ENCODE measurements at places on chromosomes 11 and 22. TPM values are rescaled to one million over a fixed set of nuclear protein-coding genes. Genes with fewer than 3 reads are reported as not detected.

The FOLR1 gene
- total RNA-seq = not detected

The TANGO2 gene
- total RNA-seq = 40.1 TPM

The RAB39A gene
- total RNA-seq = 0.13 TPM

The POU2AF3 gene
- not detected for total RNA-seq

The CAPN5 gene
- total RNA-seq = 3.5 TPM

The SLC22A25 gene
- total RNA-seq = not detected

The TRIM6 gene
- total RNA-seq = 3.9 TPM

The OR56A1 gene
- not detected for total RNA-seq

The CARNS1 gene
- 0.13 TPM for total RNA-seq

The ENTHD1 gene
- not detected for total RNA-seq

The PANX3 gene
- not detected for total RNA-seq

DNA sequence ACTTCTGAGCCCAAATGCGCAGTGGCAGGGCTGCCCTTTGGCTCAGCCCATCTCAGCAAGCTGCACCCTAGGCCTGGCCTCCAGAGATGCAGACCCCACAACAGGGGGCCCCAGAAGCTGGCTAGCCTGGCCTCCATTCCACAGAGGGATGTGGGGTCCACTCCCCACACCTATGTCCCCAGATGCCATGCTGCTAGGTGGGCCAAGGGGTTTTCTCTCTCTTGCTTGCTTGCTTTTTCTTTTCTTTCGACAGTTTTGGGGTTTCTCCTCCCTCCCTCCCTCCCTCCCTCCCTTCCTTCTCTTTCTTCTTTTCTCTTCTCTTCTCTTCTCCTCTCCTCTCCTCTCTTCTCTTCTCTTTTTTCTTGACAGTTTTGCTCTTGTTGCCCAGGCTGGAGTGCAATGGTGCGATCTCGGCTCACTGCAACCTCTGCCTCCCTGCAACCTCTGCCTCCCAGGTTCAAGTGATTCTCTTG, 9.6 kb downstream of the SCARF2 start:
- DNase-seq = no peak

DNA sequence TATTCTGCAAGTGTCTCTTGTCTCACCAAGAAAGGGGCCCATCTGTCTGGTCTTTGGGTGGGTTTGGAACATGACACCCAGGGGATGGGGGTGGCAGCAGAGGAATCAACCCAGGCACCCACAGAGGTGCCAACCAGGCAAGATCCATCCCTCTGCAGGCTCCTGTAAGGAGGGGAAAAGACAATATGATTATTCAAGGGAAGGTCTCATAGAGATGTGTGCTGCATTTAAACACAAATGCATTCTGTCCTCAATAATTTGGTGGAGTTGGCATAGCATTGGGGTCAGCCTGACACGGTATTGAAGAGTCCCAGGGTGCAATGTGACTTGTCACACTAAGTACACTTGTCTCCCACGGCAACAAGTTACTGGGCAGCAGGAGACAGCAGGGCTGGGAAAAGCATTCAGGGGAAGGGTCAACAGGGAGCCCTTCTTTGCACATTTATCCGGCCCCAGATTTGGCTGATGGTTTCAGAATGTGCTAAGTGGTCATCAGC, 33.1 kb upstream of the SPON1 start:
- DNase-seq = no peak

GRCh38 chr11:46676436-46677158, 23.8 kb downstream of the ARHGAP1 start:
- no peak for DNase-seq

DNA sequence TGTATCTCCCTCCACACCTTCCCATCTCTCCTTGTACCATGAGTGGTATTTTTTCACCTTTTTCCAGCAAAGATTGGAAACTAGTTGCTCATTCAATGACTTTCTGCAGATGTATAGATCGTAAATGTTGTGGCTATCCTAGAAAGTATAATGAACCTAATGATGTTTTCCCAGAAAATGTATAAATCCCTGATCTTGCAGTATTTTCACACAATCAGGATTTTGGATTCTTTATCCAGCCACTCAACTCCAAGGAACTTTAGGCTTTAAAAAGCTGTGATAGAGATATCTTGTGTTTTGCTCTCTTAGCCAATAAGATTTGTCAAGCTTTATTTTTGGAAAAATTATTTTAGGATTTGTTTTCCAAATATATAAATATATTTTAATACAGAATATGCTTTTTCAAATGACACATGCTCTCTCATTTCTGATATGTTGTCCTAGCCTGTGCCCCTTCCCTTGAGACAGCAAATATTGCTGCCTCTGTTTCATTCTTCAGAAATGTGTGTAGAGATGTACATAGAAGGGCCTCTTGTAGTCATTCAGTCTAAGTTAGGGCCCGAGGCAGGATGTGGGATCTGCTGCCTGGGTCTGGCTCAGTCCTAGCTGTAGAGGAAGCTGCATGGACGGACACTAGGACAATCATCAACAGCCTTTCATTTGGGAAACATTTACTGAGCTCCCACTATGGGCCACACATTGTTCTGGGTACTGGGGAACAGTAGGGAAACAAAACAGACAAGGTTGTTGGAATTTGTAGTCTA, 62.4 kb downstream of the NAV2 start:
- no peak for DNase-seq

DNA sequence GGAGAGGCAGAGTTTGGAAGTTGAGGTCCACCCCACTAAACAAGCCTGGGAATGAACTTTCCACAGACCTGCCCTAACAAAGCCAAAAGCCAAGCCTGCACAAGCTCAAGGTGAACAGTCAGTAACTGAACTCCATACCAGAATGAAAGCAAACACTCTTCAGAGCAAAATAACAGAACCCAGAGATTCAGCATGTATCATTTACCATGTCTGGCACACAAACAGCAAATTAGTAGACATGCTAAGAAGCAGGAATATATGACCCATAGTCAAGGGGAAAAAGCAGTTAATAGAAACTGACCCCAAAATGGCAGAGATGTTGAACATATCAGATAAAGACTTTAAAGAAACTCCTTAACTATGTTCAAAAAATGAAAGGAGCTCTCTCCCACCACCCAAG, 31.3 kb downstream of the TBX1 start:
- no peak for DNase-seq

- no peak for DNase-seq
Observed at GRCh38 chr11:106011481-106011880, 10.6 kb downstream of the MSANTD4 start.

DNA sequence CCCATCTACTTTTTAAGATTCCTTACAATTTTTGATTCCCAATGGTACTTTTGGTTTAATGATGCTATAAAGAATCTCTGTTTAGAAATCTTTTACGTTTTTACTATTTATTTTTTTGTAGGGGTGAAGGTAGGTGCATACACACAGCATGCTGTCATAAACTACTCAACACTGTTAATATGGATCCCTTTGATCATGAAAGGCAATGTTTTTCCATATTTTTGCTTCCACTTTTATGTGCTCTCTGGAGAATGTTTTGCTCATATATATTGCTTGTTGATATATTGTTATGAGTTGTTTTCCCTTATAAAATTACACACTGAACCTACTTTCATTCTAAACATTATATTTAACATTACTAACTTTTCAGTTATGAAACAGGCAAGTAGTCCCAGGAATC, 123.6 kb upstream of the TP53AIP1 start:
- no peak for DNase-seq

DNA sequence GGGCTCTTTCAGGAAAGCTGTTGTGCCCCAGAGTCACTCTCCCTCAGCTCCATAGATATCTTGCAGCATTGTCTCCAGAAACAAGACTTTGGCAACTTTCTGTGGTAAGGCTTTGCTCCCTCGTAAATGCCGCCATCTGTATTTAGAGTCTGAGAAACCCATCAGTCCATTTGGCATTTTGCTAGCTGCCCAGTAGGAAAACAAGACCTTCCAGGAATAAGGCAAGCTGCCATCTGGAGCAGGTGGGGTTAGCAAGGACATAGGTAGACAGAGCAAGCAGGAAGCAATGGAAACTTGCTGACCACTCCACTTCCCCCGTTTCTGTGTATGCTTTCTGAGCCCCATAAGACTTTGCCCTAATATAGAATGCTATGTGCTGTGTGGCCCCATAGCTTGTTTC, 131.9 kb downstream of the SPATA19 start:
- DNase-seq = no peak

GRCh38 chr11:46422588-46422987, 31.0 kb upstream of the CHRM4 start:
- DNase-seq = no peak

GRCh38 chr22:19995611-19996339, 20.8 kb downstream of the ARVCF start:
- no peak for DNase-seq

- no peak for DNase-seq
Observed at GRCh38 chr11:99349151-99349673, 328.5 kb downstream of the CNTN5 start.

DNA sequence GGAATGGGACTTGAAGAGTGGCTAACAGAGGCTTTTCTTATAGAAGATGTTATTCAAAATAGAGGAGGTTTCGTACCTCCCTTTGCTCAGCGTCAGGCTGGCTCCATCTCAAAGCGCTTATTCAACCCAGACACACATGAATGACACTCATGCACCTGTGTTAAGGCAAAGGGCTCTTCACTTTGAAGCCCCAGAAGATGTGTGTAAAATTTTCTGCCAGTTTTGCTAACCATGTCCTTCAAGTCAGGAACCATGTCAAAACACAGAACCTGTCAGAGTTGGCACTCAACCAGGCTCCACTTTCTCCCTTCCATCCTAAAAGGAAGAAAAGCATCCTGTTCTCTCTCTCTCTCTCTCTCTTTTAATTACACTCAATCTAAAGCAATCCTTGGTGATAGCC, 352.8 kb upstream of the NARS2 start:
- DNase-seq = no peak
